ENCODE measurements at places on chromosomes 1 and 21.

DNA sequence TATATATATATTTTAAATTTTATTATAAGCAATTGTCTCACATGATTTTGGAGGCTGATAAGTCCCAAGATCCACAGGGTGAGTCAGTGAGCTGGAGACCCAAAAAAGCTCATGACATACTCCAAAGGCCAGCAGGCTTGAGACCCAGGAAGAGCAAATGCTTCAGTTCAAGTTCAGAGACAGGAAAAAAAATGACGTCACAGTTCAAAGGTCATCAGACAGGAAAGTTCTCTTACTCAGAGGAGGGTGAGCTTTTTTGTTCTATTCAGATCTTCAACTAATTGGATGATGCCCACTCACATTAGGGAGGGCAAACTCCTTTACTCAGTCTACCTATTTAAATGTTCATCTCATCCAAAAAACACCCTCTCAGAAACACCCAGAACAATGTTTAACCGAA lies 18.2 kb downstream of the RXRG start:
- no peak for DNase-seq

DNA sequence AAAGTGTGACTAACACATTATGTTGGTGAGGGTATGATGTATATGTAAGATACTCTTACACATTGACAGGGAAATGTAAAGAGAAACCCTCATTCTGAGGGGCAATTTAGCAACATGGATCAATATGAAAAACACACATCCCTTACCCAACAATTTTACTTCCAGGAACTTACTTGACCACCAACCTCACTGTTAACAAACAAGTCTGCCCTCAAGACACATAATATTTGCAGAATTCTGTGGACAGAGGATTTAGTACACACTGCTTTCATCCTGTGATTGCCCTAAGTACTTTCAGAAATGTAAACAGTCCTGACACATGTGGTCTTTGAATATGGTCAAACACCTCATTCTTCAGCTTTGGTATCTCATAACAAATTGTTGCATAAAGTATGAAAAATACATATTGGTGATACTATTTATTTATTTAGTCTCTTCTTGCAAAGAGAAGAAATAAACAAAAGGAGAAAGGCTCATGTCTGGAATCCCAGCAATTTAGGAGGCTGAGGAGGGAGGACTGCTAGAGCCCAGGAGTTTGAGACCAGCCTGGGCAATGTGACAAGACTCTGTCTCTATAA lies 6.9 kb downstream of the USP48 start:
- no peak for DNase-seq

- no peak for DNase-seq
Measured at GRCh38 chr1:37858931-37859506, 373 bp downstream of the MTF1 start.

DNA sequence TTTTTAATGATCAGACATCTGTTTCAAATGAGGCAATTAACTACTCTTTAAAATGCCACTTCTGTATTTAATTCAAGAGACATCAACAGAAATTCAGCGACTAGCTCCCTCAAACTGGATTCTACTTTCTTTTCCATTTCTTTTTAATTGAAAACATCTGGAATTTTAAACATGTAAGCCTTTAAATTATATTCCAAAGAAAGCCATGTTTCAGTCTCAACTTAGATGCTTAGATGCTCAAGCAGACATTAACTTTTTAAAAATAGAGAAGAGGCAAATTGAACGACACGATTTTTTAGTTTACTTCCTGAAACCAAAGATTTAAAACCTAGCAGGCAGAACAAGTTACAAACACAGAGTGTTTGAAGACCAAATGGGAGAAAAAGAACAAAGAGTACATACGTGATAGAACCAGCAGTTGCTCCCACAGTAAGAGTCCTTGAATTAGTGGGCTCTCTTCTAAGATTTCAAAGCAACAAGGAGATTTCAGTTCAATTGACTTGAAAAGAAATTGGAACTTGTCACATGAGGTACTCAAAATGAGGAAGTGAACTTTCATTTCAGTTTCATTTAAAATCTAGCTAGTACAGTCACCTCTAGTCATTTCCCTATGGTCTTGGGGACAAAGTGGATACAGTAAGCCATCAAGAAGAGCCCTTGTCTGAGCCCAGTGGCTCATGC lies at the start of gene CTSS:
TSS of gene CTSS (minus strand) at position 483 of the 681 bp plus-strand sequence. CDS start 1,015 bp downstream, outside the sequence.
- DNase-seq = no peak

DNA sequence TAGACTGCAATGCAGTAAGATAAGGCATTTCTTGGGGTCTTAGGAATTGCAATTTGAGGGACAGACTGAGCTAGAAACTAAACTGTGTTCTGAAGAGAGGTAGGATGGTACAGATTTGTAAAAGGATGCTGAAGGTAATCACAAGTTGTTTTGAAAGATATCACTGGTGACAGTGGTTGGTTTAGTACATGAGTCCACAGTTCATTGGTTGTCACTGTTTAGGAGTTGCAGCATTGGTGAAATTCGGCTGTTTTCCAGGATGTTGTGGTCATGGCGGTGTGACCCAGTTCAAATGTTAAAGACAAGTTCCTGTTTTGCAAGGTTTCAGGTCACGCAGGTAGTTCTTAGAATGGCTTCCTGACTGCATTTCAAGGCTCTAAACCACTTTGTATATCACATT lies 292.8 kb upstream of the B3GALT2 start:
- DNase-seq = peak; percentile 78

DNA sequence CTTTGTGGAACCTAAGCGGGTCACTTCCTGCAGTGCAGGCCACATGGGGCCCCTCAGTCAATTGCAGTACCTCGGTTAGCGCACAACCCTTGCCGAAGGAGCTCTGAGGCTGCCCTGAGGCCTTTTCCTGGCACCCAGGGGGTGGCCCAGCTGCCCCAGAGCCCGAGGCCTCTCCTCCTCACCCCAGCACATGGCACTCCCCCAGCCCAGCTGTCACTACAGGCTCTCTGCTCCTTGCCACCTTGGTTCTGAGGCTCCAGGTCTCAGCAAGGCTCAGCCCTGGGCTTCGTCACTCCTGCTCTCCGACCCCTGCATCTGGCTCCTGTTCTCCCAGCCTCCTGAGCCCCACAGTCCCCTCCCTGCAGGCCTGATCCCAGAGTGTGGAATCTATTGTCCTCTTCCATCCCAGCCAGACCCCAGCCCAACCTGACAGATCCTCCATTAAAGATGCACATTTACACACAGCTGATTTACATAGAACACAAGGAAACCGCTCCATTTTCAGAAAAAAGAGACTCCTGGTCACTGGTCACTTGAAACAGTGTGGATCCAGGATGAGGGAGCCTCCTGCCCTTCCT lies 192.8 kb upstream of the POU3F1 start:
- DNase-seq = no peak

DNA sequence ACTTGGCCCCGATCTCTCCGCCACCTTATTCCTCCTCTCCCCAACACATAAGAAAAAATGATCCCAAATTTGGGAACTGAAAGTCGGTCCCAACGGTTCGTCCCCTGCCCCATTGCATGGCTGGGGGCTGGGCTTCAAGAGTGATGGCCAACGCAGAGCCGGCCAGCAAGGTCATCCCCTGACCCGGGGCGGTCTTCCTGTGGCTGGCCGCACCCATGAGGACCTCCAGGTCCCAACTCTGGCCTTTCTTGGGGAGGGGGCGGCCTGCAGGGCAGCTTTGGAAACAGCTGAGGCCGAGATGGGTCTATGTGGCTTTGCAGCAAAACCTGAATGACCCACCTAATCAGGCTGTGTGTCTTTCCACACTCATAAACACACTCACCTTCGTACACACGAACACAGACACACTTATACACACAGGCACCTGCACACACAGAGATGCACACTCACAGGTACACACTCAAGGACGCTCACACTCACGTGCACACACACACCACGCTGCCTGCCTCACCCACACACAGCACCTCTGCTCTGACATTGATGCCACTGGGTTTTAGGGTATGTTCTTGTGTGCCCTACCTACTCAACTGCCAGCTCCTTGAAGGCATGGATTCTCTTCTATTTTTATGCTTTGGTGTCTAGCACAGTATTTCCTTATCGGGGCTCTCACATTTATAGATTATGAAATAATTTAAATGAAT lies 562 bp downstream of the DYNLT5 start:
- DNase-seq = no peak

GRCh38 chr1:115781851-115782250 lies 13.3 kb upstream of the CASQ2 start:
- no peak for DNase-seq

DNA sequence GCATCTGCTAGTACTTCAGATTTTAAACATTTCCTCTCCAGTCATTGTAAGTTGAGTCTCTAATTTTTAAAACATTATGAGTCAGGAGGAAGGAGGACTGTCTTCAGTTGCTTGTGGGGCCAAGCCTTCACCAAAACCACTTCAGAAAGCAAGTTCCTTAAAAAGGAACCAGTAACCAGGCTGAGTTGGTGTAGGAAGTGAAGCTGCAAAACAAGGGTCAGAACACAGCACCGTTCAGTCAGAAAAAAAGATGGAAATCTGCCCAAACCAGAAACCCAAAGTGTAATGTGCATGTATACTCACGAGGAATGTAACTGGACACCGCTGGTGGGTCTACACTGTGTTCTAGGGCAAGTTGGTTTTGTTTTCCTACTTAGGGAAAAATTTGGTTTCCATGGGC lies 402.1 kb downstream of the SETD4 start:
- DNase-seq = no peak
